ENCODE measurements at places on chromosomes 6 and 20.

DNA sequence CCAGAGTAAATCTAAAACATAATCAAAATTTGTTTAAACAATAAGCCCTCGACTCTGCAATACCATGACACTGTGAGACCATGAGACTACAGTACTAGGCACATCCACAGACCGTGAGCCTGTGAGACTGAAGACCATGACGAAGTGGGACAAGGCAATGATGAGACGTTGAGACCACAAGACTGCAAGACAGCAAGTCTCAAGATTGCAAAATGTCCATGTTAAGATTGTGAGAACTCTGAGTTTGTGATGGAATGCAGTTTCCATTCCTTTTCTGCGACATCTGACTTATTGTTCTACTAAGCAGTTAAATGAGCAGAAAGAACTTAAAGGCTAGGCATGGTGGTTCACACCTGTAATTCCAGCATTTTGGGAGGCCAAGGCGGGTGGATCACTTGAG lies 102.1 kb upstream of the PHACTR1 start:
- no peak for DNase-seq

GRCh38 chr6:147910281-147910680 lies 401.8 kb downstream of the SAMD5 start:
- DNase-seq: no peak

GRCh38 chr6:163333038-163333437 lies 81.5 kb upstream of the QKI start:
- no peak for DNase-seq

DNA sequence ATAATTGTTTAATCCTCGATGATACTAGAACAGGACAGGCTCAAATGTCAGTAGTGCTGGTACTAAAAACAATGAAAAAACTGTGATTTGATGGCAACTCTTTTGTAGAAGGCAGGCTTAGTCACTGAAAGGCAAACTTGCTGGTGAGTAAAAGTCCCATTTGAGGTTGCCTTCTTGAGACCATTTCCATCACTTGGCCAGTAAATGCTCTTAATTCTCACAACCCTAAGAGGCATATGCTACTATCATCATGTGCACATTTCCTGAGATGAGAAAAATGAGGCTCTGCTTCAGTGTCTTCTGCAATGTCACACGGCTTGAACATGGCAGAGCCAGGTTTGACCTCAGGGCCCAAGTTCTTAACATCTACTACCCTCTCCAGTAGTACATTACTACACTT lies 9.9 kb downstream of the AKIRIN2 start:
- no peak for DNase-seq

GRCh38 chr6:92339936-92340640 lies 1079.3 kb downstream of the EPHA7 start:
- no peak for DNase-seq

GRCh38 chr6:1027795-1028569 lies 283.9 kb upstream of the FOXQ1 start:
- DNase-seq: no peak

DNA sequence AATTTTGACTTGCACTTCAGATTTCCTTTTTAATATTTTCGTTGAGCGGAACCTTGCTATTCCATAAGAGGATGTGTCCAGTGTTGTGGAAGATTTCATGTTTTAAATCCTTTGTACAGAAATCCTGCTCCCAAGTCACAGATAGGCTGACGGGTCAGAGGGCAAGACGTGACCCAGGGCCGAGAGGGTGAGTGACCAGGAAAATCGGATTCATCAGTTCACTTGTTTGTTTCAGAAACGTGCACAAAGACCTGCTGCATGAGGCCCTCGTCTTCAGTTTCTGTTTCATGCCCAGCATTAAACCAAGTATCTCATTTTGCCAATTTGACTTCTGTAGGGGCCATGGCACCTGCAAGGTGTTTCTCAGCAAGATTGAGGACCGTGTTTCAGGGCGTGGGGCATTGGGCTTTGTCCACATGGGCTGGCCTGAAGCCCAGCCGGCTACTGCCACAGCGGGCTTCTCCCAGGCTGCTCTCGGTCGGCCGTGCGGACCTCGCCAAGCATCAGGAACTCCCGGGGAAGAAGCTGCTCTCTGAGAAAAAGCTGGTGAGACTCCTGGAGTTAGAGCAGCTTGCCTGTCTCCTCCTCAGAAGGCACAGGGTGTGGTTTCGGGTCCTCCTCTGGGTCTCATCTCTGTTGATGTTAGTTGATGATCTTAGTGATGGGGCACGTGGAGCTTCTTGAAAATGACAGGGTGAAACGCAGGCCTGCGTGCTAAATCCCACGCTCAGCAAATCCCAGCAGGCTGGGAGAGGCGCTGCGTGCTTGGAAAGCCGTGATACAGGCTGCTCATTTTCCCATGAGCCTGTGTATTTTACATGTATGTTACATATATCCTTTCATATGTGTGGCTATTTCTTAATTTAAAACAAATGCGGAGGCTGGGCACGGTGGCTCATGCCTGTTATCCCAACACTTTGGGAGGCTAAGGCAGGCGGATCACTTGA lies 10.5 kb downstream of the MTG2 start:
- DNase-seq: no peak

DNA sequence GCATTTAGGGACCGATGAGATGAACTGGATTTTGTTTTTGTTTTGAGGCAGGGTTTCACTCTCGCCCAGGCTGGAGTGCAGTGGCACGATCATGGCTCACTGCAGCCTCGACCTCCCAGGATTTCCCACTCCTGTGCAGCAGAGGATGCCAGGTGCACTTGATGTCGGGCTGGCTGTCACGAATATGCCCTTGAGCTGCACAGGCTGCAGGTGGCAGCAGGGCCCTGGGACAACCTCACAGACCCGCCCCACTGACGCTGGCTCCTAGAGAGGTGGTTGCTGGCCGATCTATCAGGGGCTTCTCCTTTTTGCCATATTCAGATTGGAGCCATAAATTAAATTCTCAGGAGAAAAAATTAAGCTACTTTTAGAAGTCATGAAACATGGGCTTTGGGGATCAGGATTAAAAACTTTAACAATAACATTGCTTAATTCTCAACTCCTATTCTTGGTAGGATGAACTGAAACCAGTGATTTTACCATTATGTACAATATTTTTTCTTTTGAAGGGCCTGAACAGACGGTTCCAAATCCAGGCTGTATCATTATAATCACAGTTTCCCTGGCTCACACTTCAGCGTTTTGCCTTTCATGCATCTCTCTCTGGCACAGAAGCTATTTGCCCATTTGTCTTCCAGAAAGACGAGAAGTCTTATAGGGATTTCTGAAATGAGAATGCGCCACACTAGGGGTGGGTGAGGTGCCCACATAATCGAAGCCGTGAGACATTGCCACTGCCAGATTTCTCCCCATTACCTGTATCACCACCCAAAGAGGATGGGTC lies 32.4 kb downstream of the NQO2 start:
- DNase-seq: no peak

GRCh38 chr6:129507846-129508245 lies 202.1 kb downstream of the ARHGAP18 start:
- no peak for DNase-seq

DNA sequence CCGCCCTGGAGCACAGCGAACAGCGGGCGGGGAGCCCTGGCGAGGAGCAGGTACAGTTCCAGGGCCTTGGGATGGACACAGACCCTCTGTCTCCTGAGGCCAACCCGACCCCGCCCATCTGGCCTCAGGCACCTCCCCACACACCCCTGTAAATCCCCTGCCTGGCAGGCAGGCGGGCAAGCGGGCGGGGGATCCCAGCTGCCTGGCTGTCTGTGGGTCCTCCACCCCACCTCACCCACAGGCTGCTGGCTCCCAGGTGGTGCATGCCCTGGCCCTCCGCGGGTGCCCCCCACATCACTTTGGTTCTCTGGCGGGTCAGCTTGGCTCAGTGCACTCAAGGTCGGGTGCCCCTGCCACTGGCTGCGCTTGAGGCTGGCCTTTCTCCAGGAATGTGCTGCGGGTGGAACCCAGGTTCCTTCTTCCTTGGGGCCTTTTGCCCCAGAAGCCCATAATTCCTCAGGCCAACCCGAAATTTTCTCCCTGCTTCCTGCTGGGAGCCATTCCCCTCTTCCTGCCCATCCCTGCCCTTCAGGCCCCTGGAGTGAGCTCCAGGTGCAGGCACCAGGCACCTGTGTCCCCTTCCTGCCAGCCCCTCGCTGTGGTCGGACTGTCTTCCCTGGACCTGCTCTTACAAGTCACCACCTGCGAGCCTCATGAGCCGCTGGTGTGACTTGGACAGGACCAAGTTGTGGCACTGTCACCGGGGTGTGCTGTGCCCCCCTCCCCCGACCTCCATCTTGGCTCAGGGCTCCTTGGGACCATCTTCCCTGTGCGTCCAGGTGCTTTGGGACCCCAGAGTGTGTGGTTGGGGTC lies 5.3 kb upstream of the TNFRSF6B start:
- no peak for DNase-seq

DNA sequence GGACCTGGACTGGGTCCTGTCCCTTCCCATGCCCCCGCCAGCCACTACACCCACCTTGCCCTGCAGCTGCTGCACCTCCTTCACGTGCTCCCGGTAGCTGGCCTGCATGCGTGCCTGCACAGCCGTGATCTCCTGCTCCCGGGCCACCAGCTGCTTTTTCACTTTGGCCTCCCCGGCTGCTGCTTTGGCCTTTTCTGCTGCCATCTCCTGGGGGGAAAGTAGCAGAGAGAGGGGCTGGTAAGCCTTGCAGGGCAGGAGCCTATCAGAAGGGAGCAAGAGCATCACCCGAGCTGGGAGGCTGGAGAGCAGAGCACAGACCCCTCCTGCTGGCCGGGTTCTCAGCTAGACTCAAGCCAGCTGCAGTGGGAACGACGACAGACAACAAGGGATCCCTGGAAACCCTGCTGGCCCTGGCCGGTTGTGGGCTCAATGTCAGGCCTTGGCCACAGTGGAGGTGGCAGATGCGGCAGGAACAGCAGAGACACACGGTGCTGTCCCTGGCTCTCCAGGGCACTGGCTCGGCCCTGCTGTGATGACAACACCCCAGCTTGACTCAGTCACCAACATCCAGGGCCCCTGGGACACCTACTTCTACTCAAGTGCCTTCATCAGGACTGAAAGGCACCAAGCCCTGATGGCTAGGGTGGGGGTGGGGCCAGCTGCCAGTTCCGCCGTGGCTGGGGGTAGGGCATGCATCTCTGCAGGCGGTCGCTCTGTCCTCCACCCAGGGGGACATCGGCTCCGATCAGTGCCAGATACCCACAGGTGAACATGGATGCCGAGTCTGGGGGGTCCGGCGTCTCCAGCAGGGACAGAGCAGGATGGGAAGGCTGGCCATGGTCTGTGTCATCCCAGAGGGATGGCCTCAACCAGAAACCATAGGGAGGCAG lies 45.3 kb downstream of the RRBP1 start:
- DNase-seq: no peak

All from T-helper 1 cell (primary cell).